ENCODE measurements at places on chromosomes 3 and 15.

DNA sequence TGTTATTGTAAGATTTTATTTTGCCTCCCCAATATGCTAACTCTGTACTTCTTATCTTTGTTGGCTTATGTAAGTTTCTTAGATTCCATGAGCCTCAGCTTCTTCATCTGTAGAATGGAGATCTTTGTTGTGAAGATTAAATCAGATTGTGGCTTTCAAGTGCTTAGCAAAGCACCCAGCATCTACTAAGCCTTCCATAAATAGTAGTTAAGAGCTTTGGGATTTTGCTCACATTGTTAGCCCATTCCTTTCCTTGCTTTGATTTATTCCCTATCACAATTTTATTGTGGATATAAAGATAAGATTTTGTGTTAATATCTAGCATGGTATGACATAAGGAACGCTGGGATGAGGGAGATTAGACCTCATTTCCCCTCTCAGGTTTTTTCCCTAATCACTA lies 501.4 kb downstream of the PYDC2 start:
- DNase-seq, result no peak

DNA sequence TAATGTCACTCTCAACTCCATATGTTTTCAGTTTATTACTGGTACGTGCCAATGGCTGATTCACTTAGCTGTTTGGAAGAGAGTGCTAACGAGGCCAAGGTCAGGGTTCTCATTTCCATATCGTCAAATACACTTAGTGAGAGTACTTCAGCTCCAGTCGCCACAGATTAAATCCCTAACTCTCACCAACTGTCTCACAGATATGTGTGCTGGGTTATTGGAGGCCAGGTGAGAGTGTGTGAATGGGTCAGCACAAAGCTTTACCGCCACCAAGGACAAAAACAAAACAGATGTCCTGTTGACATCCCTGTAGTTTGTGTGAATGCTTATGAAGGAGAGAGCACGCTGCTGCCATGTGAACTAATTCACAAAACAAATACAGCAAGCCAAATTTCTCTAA lies 133.5 kb upstream of the TBL1XR1 start:
- no peak for DNase-seq

DNA sequence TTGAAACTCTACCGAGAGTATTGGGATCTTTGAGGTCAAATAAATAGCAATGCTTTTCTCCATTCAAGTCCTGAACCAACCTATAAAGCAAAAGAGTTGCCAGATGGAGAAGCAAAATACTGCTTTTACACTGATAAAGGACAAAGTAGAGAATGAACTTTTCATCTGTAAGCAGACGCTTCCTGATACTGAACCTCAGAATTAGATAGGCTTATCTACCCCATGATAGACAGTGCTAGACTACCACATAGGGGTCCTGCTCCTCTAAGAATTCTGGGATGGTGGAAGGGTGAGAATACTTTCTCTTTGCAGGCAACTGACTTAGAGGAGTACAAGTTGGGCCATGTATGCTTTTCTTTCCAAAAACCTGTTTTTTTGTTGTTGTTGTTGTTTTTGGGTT lies 9.5 kb downstream of the SAXO2 start:
- DNase-seq, result no peak

DNA sequence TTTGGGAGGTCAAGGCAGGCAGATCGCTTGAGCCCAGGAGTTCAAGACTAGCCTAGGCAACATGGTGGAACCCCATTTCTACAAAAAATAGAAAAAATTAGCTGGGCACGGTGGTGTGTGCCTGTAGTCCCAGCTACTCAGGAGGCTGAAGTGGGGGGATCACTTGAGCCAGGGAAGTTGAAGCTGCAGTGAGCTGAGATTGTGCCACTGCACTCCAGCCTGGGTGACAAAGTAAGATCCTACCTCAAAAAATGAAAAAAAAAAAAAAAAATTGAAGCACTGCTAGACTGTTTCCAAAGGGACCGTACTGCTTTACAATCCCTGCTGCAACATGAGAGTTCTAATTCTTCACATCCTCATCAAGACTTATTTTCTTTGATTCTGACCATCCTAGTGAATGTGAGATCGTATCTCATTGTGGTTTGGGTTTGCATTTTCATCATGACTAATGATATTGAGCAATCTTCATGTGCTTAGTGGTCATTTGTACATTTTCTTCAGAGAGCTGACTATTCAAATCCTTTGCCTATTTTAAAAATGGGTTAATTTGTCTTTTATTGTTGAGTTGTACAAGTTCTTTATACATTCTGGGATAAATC lies 10.8 kb downstream of the CMTM8 start:
- DNase-seq, result peak; percentile 52

DNA sequence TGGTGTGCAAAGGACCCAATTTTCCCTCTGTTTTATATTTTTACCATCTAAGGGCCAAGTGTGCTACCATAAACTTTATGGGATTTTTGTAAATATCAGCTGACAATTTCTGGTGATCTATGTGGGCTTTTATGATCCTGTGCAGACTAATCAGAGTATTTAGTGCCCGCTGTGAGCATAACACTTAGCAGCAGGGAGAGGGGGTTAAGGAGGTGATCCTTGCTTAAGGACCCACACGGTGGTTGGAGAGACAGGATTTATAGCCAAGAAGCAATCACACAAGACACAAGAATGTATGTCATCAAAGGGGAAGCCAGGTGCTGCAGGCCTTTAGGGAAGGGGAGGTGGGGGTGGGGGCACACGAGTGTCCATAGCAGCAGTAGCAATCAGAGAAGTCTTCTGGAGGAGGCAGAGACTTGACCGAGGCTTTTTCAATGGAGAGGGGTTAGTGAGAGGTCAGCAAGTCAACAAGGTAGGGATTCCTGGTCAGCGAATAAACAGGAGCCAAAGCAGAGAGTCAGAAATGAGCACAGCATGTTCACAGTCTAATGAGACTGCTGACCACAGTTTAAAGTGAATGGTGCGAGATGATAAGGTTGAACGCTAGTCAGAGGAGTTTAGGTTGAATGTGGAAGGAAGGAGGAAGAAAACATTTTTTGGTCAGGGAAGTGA lies 4.5 kb upstream of the CACNA1D start:
- no peak for DNase-seq

DNA sequence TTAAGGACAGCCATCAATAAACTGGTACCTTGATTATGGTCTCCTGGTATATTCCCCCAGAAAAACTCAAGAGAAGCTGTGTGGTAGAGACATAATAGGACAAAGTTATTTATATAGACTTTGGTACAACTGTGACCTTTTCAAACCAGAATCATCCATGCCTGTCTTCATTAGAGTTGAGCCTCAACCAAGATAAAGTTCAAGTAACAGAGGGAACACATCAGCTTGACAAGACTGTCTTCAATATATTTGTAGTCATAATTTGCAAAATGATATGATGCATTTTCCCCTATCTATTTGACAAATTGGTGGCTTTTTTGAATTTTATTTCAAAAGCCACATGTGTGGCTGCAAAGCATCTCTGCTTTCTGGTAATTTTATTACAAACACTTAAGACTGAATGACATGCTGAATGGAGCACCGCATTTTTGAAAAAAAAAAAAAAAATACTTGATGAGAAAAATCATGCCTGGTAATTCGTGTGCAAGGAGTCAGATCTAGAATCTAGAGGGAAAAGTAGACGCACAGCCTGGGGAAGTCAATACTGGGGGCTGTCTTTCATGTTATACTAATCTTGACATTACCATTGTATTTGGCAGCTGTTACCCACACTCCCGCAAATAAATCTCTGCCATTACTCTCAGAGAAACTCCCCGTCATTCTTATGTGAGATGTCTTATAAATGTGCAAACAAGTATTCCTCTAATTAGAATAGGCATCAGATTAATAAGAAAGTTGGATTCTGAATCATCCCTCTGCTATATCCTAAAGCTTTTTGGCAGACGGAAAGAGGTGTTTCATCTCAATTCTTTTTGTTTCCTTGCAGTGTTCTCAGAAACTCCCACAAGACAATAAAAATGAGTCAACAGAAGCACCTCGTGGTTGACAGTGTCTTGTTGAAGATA lies 554.8 kb upstream of the CBLB start:
- DNase-seq, result peak; percentile 85

DNA sequence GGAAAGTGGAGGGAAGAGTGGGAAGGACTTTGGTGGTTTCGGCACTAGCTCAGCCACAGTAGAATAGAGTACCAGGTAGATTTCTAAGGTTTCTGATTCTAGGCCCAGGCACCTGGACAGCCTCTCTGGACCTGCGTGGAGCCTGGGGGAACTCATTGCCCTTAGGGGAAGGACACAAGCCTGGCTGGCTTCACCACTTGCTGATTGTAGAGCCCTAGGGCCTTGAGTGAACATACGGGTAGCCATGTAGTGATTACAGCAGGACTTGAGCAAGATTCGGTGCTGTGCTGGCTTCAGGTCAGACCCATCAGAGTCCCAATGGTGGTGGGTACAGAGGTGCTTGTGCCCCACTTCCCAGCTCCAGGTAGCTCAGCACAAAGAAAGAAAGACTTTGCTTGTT lies 47.0 kb downstream of the FAM81A start:
- no peak for DNase-seq

GRCh38 chr3:175741951-175742350 lies 882.8 kb downstream of the NAALADL2 start:
- no peak for DNase-seq

DNA sequence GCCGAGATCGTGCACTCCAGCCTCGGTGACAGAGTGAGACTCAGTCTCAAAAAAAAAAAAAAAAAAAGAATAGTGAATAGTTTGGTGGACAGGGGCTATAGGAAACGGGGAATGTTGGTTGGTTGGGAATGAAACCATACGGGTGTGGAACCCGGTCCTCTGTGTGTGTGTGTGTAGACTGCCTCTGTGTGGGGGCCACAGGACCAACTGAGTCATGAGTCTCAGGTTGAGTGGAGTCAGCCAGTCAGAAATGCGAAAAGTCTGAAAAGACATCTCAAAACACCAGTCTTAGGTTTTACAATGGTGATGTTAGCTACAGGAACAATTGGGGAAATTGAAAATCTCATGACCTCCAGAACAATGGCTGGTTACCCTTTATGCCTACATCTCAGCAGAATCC lies 44.5 kb downstream of the ZDHHC19 start:
- peak; percentile 43 for DNase-seq

DNA sequence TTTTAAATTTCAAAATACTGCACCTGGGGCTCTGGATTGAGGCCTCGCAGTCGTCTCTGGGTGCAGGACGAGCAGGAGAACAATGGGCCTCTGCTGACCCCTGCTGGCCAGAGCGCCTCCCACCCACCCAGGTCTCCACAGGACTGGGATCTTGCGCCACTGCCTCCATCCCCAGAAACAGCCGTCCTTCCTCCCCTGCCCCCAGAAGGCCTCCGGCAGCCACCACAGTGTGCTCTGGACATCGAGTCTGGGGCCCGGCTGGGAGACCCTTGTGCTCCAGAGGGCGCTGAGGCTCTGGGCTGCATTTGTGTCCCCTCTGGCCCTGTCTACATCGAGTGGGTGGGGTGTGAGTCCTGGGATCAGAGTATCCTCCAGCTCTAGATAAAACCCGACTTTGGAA lies 6.7 kb upstream of the ACSBG1 start:
- DNase-seq, result peak; percentile 86

GRCh38 chr3:70905491-70905890 lies 593.1 kb upstream of the MDFIC2 start:
- DNase-seq, result no peak

DNA sequence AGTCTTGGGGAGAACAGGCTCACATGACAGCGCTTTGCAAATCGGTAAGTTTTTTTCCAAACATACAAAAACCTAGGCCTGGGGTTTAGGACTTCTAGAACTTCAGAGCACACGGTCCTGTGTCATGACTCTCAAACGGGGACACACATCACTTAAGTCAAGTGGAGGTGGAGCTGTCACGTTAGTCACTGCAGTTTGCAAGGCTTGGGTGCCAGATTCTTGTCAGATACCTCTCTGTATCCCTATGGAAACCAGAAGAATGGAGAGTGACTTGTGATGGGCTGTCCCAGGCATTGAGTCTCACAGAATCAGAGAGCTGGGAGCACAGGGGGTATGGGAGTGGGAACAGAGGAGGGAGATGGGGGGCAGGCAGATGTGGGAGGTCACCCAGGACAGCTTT lies 64.8 kb downstream of the DUT start:
- no peak for DNase-seq

GRCh38 chr3:139074565-139075115 lies 29.9 kb upstream of the PRR23C start:
- DNase-seq, result peak; percentile 29

- DNase-seq, result no peak
Measured at GRCh38 chr3:85355572-85355971, 396.8 kb downstream of the CADM2 start.

DNA sequence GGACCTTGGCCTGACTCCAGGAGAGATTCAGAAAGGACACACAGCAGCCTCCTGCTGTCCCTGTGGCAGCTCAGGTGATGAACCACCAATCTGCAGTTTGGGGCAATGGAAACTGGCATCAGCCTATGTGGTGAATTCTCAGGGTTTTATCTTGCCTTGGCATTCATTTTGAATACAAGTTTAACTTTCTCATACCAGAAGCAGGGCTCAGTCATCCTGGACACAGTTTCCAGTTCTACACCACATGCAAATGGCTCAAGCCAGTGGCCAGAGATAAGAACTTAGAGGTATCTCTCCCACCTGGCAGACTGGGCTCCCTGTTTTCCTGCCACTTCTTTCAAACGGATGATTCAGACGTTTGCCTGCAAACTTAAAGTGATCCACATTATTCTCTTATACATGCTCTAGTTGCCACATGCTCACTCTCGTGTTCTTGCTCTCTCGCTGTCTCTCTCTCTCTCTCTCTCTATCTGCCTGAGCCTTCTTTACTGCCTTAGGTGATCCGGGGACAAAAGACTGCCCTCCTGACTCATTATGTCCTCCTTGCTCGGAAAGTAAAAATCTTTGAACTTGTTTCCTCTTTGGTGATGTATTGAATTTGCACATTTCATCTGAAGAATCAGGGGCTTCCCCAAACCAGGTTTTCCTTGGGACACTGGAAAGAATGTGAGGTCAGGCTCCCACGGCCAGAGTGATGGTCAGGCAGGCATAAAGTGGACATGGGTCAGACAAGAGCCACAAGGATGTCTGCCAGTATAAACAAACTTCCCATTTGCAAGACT lies 99.6 kb upstream of the STT3B start:
- DNase-seq, result no peak

DNA sequence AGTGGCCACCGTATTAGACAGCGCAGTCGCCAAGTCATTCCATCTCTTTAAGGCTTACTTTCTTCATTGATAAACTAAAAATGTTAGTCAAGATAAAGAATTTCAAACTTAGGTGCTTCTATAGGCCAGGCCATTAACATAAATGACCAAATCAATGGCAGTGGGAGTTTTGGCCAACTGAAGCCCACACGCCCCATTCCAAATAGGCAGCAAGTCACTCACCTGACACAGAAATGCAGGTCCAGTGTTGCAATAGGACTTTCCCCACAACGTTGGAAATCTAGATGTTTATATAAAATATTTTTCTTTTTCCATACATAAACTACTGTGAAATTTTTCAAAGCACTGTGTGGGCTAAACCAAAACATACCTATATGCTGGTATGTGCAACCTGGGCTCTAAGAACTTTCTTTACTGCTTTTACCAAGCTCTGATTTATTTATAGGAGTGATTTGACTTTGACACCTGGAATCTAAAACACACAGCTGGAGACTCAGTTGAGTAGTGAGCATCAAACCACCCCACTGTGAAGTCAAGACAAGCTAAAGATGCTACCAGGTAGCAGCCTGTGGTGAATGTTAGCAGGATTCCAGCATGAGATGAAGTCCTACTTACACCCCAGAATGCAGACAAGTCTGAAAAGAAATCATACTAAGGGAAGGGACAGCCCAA lies 15.1 kb downstream of the GOLIM4 start:
- no peak for DNase-seq

GRCh38 chr3:81723732-81724313 lies 37.6 kb downstream of the GBE1 start:
- DNase-seq, result no peak

GRCh38 chr15:31272558-31273257 lies 53.9 kb upstream of the KLF13 start:
- DNase-seq, result no peak

GRCh38 chr15:82850731-82851130 lies 41.3 kb downstream of the WHAMM start:
- DNase-seq, result no peak

Data from activated CD4-positive, alpha-beta T cell treated with anti-CD3 and anti-CD28 coated beads, Interleukin-2, amount 50 U/mL, for 16 hours (primary cell).